ENCODE measurements at places on chromosomes 1 and 21.
A peak's percentile ranks its signal among the peaks of the same experiment; 100 is the strongest.

- DNase-seq, result no peak
Measured at GRCh38 chr21:34843562-34843961, 174.8 kb downstream of the CLIC6 start.

GRCh38 chr1:113780374-113781146, 21.3 kb upstream of the PHTF1 start:
- DNase-seq, result no peak

GRCh38 chr1:6180707-6181311, 688 bp upstream of the CHD5 start:
- DNase-seq, result no peak

GRCh38 chr1:52002038-52002917, 11.8 kb upstream of the RAB3B start:
- DNase-seq, result peak; percentile 94

GRCh38 chr1:114986286-114986685, 43.3 kb upstream of the TSHB start:
- peak; percentile 71 for DNase-seq

- peak; percentile 59 for DNase-seq
Measured at GRCh38 chr1:72498371-72498770, 216.0 kb upstream of the NEGR1 start.

GRCh38 chr1:176826265-176826664, 338.2 kb downstream of the ASTN1 start:
- no peak for DNase-seq

- peak; percentile 76 for DNase-seq
Measured at GRCh38 chr1:61132645-61133334, 50.4 kb downstream of the NFIA start.

GRCh38 chr1:183609313-183609712, 19.1 kb upstream of the NCF2 start:
- peak; percentile 90 for DNase-seq

- DNase-seq, result no peak
Measured at GRCh38 chr1:168421399-168422004, 122.3 kb downstream of the XCL2 start.

- DNase-seq, result no peak
Measured at GRCh38 chr21:18252680-18253079, 8.0 kb downstream of the CHODL start.

- DNase-seq, result no peak
Measured at GRCh38 chr1:7421471-7422075, 349.5 kb upstream of the VAMP3 start.

- no peak for DNase-seq
Measured at GRCh38 chr1:104212239-104212638, 462.5 kb downstream of the AMY1C start.

- no peak for DNase-seq
Measured at GRCh38 chr1:180385144-180385543, 117.2 kb downstream of the ACBD6 start.

- DNase-seq, result no peak
Measured at GRCh38 chr1:72891976-72892375, 609.6 kb upstream of the NEGR1 start.

DNA sequence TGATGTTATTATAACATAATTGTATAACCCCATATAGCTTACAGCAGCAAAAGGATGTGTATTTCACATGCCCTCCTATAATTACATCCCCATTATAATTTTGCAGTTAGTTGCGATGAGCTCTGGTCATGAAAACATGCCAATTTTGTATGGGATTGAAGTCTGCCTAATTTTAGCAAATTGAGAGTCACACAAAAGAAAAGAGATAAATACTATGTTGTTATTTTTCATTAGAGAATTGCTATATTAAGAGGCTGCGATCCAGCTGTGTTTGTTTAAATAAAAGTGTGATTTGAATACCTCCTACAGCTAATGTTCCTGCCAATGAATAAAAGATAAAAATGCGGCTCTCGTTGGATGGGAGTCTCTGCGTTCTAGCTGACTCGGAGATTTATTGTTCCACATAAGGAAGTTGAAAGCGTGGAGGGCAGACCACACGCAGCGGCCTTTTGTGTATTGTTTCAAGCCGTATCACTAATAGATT, 461.0 kb upstream of the NFIA start:
- peak; percentile 32 for DNase-seq

DNA sequence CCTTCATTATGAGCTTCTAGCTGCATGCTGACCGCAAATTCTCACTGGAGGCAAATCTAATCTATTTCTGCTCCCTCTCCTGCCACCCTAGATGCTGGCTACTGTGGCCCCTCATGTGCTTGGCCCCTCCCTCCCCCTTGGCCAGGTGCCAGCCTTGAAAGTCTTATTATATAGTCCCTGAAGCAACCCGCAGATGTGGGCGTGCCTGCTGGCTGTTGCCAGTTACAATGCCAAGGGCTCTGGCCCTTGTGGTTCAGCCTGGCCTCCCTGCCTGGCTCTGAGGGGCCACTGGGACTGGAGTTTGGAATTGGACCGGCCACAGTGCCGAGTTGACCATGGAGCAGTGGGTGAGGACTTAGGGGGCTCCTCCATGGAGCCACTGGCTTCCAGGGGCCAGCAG, 78.9 kb upstream of the ACTRT2 start:
- DNase-seq, result no peak

GRCh38 chr1:63804829-63805484, 31.1 kb downstream of the ROR1 start:
- DNase-seq, result no peak

DNA sequence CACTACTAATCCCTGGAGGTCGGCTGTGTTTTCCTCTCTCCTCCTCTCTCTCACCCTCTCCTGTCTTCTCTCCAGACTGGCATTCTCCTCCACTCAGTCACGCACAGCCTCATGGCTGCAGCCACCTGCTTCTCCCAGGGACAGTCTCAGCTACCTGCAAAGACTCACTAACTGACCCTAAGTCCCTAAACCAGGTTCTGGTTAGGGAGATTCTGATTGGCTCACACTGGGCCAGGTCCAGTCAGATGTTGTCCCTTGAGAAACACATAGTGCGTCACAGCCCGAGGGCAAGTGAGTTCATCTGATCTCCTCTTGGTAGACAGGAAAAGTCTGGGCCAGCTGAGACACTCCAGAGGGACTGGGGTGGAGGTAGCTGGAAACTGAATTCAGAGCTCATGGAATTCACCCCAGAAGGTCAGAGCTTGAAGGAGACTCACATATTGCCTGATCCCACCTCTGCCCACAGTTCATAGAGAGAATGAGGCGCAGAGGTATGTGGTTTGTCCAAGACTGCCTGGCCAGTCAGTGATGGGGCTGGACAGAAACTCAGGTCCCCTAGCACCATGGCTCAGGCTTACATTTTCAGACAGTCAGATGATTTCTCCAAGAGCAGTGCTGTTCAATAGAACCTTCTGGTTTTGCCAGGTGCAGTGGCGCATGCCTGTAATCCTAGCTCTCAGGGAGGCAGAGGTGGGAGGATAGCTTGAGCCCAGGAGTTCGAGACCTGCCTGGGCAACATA, 40.4 kb upstream of the RPL11 start:
- peak; percentile 70 for DNase-seq

- DNase-seq, result peak; percentile 68
Measured at GRCh38 chr1:28971980-28972771, 57.8 kb downstream of the EPB41 start.
